ENCODE measurements at places on chromosomes 4 and X. TPM values are rescaled to one million over a fixed set of nuclear protein-coding genes. Genes with fewer than 3 reads are reported as not detected.
A peak's percentile ranks its signal among the peaks of the same experiment; 100 is the strongest.

GRCh38 chr4:88991746-88992145, 65.2 kb downstream of the FAM13A start:
- DNase-seq: peak; percentile 75

Gene TREX2
- total RNA-seq: 1.8 TPM

Gene KCNE5
- total RNA-seq: 0.51 TPM

Gene ETDC
- not detected for total RNA-seq
